ENCODE measurements at places on chromosomes 2 and 18. TPM values are rescaled to one million over a fixed set of nuclear protein-coding genes. Genes with fewer than 3 reads are reported as not detected.

FAP gene
- total RNA-seq = not detected

DNA sequence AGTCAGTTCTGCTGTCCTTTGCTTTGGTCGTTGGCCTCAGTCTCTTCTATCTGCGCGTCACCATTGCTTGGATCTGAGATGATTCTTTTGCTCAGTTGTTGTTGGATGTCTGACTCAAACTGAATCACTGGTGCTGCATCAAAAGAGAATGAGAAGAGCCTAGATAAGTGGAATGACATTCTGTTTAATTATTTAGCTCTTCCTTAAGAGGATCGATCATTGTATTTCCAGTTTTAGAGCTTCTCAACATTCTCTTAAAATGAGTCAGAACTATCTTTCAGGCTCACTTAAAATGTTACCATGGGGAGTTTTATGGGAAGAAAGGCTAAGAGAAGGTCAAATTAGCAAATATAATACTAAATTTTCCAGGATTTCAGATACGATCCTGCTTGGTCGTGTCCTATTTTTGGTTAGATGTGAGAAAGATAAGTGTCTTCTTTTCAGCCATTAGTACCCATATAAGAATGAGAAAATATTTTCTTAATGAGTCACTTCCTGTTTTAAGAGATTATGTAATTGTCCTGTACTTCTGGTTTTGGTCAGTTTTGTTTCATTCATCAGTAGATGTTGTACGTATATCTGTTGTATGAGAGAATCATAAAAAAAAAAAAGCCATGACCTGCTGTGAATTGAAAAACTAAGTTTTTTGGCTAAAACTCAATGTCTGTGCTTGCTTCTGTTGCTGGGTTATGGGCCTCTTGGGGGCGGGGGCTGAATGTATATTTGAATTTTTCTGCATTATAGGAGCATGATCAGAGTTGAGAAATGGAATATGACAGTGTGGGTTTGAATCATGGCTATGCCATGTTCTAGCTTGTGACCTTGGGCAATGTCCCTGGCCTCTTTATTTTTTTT, 31.6 kb upstream of the CASP10 start:
- peak; percentile 39 for DNase-seq
- peak overlapping the region; percentile 91 for H3K27ac ChIP-seq
- H3K4me1 ChIP-seq = peaks cover 39% of the 10 kb centered on the region
- H3K36me3 ChIP-seq = peaks cover 8% of the 10 kb centered on the region
- H3K4me3 ChIP-seq = no peak overlapping the region

- no peak overlapping the region for H3K4me3 ChIP-seq
- no peak for DNase-seq
- H3K27ac ChIP-seq = no peak overlapping the region
- H3K4me1 ChIP-seq = peaks cover 45% of the 10 kb centered on the region
Observed at GRCh38 chr18:48492880-48493279, 46.0 kb upstream of the CTIF start.

DNA sequence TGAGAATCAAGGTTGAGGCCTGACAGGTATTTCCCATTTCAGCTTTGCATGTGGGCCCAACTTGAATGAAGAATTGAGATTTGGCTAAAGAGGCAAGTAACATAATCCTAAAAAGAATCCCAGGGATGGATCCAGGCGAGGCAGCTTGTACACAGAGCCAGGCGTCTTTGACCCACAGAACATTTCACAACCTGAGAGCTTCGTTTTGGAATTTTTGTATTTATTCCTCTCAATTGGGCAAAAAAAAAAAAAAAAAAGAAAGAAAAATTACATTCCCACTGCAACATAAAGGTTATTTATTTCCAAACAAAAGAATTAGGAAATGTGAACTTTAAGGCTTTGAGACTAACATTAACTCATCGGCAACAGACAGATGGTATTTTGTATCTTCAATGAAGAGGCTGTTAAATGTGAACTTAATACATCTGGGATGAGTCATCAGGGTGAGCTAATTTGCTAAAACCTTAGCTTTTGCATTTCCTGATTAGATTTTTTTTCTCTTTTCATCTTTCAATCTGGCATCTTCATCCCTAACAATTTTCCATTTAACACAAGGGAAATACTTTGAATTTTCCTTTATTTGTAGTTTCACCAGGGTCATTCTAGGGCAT, 478.5 kb upstream of the TNP1 start:
- H3K27ac ChIP-seq = no peak overlapping the region
- H3K4me3 ChIP-seq = no peak overlapping the region
- DNase-seq = peak; percentile 58
- H3K27me3 ChIP-seq = no peaks in the 10 kb centered on the region
- H3K4me1 ChIP-seq = peaks cover 55% of the 10 kb centered on the region

Data from HepG2 (cell line).